ENCODE measurements at places on chromosomes 1 and 21.
A peak's percentile ranks its signal among the peaks of the same experiment; 100 is the strongest.

GRCh38 chr1:58809325-58810010, 25.6 kb upstream of the JUN start:
- DNase-seq, result peak; percentile 76

GRCh38 chr1:14259191-14259757, 339.2 kb upstream of the KAZN start:
- DNase-seq, result peak; percentile 6

DNA sequence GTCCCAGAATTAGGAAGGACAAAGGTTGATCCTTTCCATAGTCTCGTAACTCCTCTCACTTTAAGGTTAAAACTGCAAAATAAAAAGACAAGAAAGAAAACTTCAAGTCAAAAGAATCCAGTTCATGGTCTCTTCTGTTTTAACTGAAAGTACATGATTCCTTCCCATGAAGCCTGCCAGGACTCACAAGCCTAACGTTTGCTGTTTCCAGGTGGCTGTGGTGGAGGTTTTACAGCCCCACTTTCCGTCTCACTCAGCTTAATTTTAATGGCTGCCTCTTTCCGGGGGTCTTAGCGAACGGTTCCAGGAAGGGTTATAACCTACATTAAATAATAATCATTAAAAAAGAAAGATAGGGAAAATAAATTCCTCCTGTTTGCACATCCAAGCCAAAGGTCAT, 136.8 kb upstream of the SPAG17 start:
- no peak for DNase-seq

DNA sequence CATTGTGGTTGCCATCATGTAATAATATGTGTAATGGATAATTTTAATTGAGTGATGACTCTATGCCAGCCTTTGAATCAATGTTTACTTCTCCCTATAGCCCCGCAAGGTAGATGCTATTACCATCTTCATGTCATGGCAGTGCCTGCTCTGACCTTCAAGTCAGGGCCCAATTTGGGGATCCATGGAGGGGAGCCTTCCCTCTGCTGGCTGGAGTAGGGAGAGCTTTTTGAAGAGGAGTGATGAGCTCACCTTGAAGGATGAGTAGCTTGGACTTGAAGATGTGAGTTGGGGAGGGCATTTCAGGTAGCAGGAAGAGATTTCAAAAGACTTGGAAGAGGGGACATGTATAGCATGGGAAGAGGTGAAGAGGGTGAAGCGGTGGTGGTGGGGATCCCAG, 189.2 kb downstream of the FOXD2 start:
- no peak for DNase-seq

GRCh38 chr1:114105421-114105979, 48.2 kb downstream of the SYT6 start:
- no peak for DNase-seq

- no peak for DNase-seq
Measured at GRCh38 chr1:14541348-14541747, 57.1 kb upstream of the KAZN start.

DNA sequence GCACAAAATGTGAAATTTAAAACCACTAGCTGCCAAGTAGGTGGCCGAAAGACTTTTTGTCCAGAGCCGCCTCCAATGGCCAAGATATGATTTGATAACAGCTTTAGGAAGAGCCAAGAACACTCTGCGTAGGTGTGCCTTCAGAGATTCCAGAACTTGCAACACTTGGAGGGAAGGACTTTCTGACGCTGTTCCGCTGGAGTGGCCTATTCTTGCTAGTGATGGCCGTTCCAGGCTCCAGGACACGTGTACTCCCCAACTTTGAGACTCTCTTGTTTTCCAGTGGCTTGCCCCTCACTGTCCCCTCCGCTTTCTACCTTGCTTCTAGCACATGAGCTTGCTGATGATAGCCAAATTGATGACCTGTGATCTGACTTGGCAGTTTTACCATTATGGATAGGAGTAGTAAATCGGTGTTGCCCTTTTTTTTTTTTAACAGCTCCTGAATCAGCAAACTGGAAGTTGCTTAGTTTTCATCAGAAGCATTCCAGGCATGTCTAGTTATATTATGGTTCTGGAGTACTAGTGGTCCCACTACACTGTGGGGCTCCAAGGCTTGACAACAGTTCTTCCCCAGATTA, 1.0 kb downstream of the PRDX6 start:
- peak; percentile 80 for DNase-seq

DNA sequence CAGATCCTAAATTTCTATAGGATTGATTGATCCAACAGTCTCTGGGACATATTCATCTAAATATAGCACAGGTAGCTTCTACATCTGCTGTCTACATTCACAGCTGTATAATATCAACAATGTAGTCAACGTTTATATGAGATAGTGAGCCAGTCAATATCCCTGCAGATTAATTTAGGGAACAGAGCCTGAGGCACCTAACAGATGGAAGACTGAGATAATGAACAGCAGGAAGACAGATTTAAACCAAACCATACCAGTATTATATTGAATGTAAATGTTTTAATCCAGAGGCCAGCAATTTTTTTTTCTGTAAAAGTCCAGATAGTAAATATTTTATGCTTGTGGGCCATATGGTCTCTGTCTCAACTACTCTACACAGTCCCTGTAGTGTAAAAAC, 2072.4 kb downstream of the MRPL39 start:
- DNase-seq, result no peak

DNA sequence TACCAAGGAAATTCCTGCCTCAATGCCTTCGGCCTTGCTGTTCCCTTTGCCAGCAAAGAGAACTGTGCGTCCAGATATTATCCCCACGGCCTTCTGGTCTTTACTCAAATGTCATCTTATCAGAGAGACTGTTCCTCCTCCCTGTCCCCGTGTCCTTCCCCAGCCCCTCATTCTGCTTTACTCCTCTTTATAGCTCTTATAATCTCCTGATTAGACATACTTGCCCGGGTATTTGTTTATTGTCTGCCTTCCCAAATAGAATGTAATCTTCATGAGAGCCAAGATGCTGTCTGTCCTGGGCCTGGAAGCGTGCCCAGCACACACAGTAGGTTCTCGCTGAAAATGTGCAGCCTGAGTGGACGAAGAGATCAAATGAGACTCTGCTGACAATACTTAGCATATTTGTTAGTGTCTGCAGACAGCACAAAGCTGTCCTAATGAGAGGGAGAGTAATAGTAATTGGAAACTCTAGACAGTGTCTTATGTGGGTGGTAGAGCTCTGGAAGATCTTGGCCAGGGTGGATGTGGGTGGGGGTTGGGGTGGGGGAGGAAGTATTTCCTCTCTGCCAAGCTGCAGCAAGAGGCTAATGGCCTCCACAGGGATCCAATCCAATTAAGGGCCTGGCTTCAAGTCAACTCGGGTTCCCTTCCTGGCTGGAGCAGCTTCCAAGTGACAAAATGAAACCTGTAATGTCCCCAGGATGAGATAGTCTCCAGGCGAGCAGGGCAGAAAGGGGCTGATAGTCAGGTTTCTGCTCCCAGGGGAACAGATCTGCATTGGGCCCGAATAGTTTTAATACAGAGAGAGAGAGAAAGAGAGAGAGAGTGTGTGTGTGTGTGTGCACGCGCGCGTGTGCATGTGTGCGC, 9.5 kb upstream of the CLIC4 start:
- DNase-seq, result no peak

DNA sequence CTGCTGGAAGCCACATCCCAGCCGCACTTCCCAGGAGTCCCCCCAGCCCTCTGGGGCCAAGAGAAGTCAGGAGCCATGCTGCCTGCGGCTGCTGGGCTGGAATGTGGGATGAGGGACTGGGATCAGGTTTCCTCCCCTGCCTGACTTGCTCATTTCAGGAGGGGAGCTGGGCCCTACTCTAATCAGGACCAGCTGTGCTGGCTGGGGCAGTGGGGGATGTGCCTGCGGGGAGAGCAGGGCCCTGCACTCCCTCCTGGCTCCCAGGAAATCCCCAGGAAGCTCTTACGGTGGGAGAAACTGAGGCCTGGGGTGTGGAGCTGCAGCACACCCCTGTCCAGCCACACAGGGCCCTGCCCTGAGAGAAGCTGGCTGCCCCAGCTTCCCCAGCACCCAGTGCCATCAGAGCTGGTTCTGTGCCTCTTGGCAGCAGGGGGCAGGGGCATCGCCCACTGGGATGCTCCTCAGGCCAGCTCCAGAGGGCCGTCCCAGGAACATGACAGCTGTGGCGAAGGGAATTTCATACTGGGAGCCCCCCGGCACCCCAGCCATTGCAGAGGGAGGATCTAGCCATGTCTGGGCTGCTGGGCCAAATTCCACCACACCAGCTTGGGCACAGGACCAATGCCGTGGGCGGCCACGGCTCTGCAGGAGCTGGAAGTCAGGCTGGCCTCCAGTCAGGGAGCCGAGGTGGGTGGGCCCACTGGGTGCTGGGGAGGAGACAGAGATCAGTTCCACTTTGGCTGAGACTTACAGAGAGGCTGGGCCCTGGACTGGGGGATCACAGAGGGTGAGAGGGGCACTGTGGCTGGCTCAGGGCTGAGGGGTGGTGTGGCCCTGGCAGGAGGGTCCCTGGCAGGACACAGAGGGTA, 21.3 kb upstream of the PRSS38 start:
- DNase-seq, result peak; percentile 68

- DNase-seq, result peak; percentile 58
Measured at GRCh38 chr1:183270541-183271141, 84.6 kb downstream of the LAMC2 start.

- DNase-seq, result no peak
Measured at GRCh38 chr1:10815858-10816195, 19.4 kb upstream of the CASZ1 start.

DNA sequence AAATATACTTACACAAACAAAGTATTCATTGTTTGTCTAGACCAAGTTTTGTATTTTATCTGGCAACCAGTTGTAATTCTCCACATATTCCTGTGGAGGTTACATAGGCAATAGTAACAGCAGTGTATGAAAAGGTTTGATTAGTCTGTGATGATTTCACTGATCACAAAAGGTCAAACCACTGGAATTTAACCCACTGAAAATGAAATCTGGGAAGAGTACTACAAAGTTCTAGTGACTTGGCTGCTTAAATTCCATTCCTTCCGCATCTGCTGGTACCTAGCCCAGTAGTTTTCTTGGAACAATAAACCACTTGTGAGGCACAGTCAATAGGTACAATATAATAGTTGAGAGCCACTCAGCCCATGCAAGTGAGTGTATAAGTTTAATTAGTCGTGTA, 205.4 kb downstream of the NFIA start:
- peak; percentile 87 for DNase-seq

GRCh38 chr1:236602171-236602570, 2.1 kb downstream of the HEATR1 start:
- DNase-seq, result no peak

GRCh38 chr1:233022246-233022645, 71.8 kb downstream of the NTPCR start:
- no peak for DNase-seq

GRCh38 chr1:110056285-110056683, 14.2 kb downstream of the ALX3 start:
- DNase-seq, result no peak

- DNase-seq, result no peak
Measured at GRCh38 chr1:113683384-113684152, 75.7 kb downstream of the PHTF1 start.

DNA sequence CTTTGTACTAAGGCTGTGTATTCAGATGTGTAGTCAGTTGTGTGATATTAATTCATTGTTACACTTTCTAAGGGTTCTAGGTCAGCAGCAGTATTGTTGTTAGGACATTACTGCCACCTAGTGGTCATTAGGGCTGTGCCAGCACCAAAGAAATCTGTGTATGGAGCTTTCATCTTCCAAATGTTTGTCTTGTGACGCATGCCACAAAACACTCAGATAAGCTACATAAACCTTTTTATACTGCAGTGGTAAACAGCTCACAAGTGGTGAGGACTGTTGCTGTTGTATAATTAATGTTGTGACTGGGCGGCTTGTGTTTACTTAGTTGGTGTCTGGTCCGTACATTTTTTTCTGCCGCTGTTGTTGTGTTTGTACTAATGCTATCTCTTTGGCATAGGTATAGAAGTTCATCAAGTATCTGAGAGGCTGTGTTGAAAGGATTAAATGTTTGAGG, 51.7 kb downstream of the S1PR1 start:
- peak; percentile 56 for DNase-seq

GRCh38 chr1:61334718-61335589, 252.6 kb downstream of the NFIA start:
- no peak for DNase-seq

- DNase-seq, result no peak
Measured at GRCh38 chr1:8835941-8836643, 18.7 kb upstream of the RERE start.

DNA sequence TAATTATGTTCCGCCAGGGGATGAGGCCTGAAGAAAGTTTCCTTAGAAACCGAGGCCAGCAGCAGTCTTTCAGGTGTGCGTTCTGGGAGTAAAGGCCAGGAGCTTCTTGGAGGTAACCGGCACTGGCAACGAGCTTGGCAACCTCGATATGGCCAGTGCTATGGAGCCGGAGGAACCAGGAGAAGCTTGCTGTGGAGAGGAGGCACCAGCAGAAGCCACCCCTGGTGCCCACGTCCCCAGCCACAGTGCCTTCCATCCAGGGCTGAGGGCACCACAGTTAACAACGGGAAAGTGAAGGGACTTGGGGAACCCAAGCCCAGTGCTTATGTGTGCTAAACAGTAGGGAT, 41.5 kb upstream of the LIN9 start:
- DNase-seq, result no peak

DNA sequence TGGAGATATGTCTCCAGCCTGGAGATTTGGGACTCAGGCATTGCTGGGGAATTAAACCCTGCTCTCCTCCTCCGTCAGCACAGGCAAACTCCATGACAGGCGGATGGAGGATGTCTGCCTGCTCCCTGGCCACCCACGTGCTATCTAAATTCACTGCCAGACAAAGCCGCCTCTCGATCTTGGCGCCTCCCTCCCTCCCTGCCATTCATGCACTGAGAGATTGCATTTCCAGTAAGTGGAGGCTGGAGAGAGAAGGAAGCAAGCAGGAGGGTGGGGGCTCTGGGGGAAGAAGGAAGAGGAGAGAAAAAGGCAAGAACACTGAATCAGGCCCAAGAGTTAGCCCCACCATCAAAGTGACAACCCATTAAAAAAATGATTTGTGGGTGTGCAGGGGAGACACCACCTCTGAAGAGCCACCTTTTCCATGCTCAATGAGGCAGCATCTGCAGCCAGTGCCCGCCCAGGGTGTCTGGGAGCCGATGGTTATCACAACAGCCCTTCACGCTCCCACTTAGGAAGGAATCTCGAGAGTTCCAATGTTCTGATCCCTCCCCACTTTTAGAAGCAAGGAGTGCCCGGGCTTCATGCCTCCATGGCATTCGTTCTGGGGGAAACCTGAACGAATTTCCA, 183.0 kb downstream of the HIVEP3 start:
- no peak for DNase-seq

DNA sequence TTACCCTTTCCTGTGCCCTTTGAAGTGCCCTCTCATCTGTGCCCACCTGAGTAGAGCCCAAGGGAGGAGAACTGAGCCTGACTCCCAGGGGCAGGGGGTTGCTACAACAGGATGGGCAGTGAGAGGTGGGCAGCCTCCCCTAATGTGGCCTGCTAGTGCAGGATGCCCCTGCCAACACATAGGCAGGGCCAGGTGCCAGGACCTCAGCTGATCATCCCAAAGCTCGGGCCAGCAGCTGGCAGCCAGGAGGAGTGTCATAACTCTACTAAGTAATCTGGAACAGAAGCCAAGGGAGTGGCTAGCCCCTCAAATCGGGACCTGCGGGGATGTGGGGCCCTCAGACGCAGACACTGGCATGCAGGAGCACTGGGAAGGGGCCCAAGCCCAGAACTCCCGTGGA, 208.8 kb upstream of the RAB4A start:
- DNase-seq, result no peak

- DNase-seq, result no peak
Measured at GRCh38 chr21:43194303-43195120, 25.7 kb downstream of the CRYAA start.
